ENCODE measurements at places on chromosomes 3 and 15. TPM values are rescaled to one million over a fixed set of nuclear protein-coding genes. Genes with fewer than 3 reads are reported as not detected.
A peak's percentile ranks its signal among the peaks of the same experiment; 100 is the strongest.

Gene ASB14
- not detected for total RNA-seq

Gene PLA1A
- not detected for total RNA-seq

Gene AMT
- 32.8 TPM for total RNA-seq

Gene PLA2G4D
- total RNA-seq: not detected

Gene C3orf33
- total RNA-seq: 3.5 TPM

GRCh38 chr3:27526614-27527315 lies 42.6 kb upstream of the SLC4A7 start:
- DNase-seq: no peak

DNA sequence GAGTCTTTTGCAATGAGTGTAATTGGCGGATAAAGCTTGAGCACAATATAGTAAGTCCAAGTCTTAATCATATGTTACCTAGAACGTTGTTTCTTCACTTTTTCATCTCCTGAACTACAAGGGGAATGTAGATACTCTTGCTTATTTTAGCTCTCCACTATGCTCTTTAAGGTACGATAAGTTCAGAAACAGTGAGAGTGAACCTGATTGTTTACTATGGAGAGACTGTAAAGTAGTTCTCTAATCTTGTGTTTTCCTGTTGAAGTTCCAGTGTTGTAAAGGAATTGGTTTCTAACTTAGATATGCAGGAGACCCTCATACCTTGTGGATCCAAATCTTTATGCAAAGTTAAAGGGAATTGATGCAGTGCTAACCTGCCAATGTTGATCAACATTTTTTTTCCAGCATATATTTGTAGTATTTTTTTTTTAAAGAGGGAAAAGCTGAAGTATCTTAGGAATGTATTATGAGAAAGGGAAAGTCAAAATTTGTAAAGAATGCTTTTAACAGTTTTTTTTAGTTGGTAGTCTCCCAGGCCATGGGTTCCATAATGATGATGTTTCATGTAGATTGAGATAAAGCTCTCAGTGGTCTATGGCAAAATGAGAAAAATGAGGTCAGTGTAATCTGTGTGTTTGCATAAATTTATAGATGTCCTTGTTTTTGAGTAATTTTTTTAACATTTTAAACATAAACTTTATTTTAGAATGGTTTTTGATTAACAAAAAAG lies 14.9 kb downstream of the ATP11B start:
- peak; percentile 17 for DNase-seq

- DNase-seq: no peak
Measured at GRCh38 chr15:35062738-35063099, 22.4 kb downstream of the NANOGP8 start.

- no peak for DNase-seq
Measured at GRCh38 chr3:5929027-5929426, 741.5 kb downstream of the EDEM1 start.

DNA sequence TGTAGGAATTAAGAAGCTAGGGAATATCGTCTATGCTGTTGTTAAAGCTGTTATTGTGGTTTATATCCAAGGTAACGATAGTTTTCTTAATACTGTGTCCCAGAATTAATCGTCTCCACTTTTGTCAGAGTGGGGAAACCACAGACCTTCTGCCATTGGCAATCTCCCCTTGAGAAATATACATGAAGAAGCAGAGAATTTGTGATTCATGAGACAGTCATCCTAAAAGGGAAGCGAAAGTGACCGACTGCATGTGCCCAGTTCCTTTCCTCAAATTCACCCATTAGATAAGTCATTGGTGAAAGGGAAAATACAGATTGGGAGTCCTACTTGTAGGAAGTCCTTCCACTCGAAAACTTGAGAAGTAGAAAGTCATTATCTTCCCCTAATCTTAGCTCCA lies 26.6 kb downstream of the DIPK2A start:
- no peak for DNase-seq

- no peak for DNase-seq
Measured at GRCh38 chr15:85667491-85668424, 127.0 kb downstream of the KLHL25 start.

DNA sequence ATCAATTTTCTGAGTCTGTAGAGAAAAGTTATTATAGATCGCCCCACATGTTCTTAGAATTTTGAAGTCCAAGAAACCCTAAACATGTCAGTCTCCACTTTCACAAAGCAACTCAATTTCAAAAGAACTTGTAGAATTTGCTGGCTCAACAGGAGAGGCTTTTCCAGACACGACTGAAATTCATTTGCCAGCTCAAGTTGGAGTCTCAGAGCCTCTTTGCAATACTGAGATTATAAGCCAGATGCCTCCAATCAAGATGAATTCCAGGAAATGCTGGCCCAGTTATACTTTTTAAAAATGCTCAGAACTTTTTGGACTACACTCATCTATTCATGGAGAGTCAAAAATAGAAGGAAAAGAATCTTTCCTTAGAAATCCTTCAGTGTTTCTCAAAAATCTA lies 56.9 kb upstream of the NLGN1 start:
- DNase-seq: no peak

DNA sequence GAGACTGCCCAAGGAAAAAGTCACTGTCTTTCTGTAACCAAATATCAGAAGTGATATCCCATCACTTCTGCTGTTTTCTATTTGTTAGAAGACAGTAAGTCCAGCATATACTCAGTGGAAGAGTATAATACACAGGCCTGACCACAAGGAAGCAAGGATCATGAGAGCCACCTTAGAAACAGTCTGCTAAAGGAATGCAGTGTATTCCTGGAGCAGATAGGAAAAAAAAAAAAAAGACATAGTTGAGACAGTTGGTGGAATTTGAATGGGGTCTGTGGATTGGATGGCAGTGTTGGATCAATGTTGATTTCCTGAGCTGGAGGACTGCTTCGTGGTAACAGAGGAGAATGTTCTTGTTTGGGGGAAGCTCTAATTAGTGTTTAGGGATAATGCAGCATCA lies 26.5 kb upstream of the FBXL2 start:
- peak; percentile 33 for DNase-seq

- no peak for DNase-seq
Measured at GRCh38 chr15:45572617-45573016, 14.6 kb upstream of the BLOC1S6 start.

- peak; percentile 81 for DNase-seq
Measured at GRCh38 chr3:48661501-48662144, 1.1 kb downstream of the CELSR3 start.

DNA sequence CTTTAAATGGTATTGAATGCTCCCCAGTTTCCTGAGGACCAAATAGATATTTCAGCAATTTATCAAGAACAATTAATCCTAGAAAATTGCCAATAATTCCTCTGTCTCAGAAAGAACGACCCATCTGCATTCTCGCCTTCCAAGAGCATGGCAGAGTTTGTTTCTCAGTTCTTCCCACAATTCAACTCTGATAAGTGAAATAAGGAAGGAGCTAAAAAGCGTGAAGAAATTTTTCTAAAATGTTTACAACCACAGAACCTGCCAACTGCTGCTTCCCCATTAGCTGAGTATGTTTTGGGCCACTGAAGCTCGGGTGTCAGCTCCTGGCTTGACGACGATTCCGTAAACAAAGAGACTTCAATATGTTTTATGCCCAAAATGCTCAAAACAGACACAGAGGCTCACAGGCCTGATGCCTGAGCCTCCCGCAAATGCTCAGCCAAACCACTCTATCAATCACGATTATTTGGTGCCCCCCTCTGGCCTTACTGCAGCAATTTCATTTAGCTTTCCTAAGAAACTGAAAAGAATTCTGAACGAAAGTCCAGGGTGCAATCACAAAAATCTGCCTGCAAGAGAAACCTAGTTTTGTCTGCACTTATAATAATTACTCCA lies 259.2 kb upstream of the CCDC54 start:
- peak; percentile 86 for DNase-seq

DNA sequence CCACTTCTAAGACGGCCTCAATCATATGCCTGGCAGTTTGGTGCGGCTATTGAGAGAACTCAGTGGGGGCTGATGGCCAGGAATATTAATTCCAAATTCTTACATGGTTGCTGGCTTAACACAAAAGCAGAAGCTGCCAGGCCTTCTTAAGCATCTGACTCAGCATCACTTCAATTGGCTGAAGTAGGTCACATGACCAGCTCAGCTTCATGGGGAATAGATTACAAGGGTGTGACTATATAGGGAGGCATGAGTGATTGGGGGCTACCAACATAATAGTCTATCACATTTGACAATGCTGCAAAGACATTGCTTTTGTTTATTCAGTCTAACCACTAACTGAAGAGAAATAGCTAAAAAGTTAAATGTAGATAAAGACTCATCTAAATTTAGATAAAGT lies 101.6 kb upstream of the ANKRD28 start:
- no peak for DNase-seq

- DNase-seq: no peak
Measured at GRCh38 chr15:89958107-89958805, 42.9 kb upstream of the ZNF710 start.

GRCh38 chr3:46482632-46483350 lies 15.0 kb upstream of the RTP3 start:
- no peak for DNase-seq
